Gastroesophageal sphincter (tissue), 4 donors: ENCODE measurements at places on chromosomes 3 and 15. TPM values are rescaled to one million over a fixed set of nuclear protein-coding genes. Genes with fewer than 3 reads are reported as not detected.

DNAJA4 gene
- 28.5 TPM for total RNA-seq

SPATA12 gene
- total RNA-seq, result not detected

DUOXA1 gene
- not detected for total RNA-seq

SI gene
- total RNA-seq, result not detected

GAP43 gene
- 1.1 TPM for total RNA-seq

CNTN4 gene
- total RNA-seq, result 5.8 TPM

FBXO40 gene
- total RNA-seq, result 0.16 TPM

FAN1 gene
- 21.7 TPM for total RNA-seq

CPNE9 gene
- total RNA-seq, result not detected
